Hepatocyte (in vitro differentiated cells): ENCODE measurements at places on chromosomes 12 and 14.

DNA sequence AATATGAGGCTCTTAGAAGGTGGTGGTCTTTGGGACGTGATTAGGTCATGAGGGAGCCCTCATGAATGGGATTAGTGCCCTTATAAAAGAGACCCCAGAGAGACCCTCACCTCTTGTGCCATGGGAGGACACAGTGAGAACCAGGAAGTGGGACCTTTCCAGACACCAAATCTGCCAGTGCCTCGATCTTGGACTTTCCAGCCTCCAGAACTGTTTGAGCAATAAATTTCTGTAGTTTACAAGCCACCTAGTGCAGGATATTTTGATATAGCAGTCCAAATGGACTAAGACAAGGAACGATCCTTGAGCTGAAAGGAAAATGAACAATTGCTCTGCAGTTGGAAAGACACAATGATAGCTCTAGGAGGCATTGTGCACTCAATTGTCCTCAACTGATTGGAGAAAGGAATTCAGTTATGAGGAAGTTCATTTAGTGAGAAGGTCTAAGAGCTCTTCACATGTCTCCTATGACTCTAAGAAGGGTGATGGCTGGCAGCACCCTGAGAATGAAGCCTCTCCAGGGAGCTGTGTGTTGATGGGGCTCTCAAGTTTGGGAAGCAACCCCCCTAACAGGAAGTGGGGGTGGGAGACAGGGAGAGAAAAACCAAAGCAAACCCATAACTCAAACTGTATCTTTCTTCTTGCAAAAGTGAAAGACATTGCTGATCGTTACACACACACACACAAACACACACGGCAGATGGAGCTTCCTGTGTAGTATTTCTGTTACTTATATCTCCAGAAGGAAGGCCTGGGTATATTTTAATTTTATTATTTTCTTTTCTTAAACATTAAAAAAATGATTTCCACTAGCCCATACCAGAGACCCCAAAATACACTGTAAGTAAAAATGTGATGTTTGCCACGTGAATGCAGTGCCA is 21.0 kb downstream of the CHST11 start:
- no peaks in the 10 kb centered on the region for H3K27me3 ChIP-seq
- no peaks in the 10 kb centered on the region for H3K4me1 ChIP-seq
- H3K4me3 ChIP-seq, result no peak overlapping the region
- no peak for DNase-seq
- H3K27ac ChIP-seq, result no peak overlapping the region
- H3K36me3 ChIP-seq, result no peaks in the 10 kb centered on the region

- no peaks in the 10 kb centered on the region for H3K4me1 ChIP-seq
- no peak for DNase-seq
- H3K4me3 ChIP-seq, result no peak overlapping the region
- no peaks in the 10 kb centered on the region for H3K27me3 ChIP-seq
- H3K27ac ChIP-seq, result no peak overlapping the region
- no peaks in the 10 kb centered on the region for H3K36me3 ChIP-seq
These were observed 95.1 kb downstream of the UNC79 start for GRCh38 chr14:93525696-93526451.

GRCh38 chr12:48686615-48687334 is 4.7 kb upstream of the KANSL2 start:
- no peak for DNase-seq
- H3K4me1 ChIP-seq, result no peaks in the 10 kb centered on the region

DNA sequence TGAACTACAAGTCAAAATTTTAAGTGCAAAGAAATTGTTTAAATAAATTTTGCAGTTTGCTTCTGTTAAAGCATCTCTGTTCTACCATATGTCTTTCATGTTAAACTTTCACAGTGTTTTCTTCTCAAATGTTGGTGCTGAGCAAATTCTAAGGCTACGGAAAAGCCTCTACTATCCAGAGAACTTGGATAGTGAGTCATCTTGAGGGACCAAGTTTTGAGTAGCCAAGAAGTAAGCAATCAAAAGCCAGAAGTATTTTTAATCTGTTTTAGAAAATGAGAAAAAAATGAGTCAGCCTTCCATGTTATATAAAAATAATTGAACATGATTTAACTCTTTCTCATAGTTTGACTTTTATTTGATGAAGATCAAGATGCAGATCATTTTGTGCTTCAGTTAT is 3.3 kb downstream of the BRMS1L start:
- no peaks in the 10 kb centered on the region for H3K27me3 ChIP-seq
- H3K36me3 ChIP-seq, result no peaks in the 10 kb centered on the region
- H3K27ac ChIP-seq, result no peak overlapping the region

DNA sequence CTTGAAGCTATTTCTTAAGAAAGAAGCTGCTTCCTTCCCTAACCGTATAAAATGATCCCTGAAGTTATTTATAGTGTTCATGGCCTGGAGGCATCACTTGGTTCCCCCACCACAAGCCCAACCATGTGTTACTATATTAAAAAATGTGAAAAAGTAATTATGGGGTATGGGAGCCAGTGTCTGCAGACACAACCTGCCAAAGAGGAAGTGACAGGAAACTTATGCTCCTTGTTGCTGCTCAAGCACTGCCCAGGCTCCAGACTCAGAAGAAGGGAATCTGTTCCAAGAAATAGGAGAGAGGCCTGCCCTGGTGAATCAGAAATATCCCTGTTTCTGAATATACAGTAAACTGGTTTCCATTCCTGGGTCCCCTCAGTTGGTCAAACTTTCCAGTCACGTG is 217.2 kb upstream of the BMP4 start:
- peaks cover 28% of the 10 kb centered on the region for H3K4me1 ChIP-seq
- no peaks in the 10 kb centered on the region for H3K27me3 ChIP-seq
- peak; percentile 7 for DNase-seq

- H3K4me3 ChIP-seq, result no peak overlapping the region
- DNase-seq, result no peak
- no peaks in the 10 kb centered on the region for H3K4me1 ChIP-seq
- H3K27ac ChIP-seq, result no peak overlapping the region
These were observed 635.7 kb upstream of the FLRT2 start for GRCh38 chr14:84894254-84894653.

- no peaks in the 10 kb centered on the region for H3K36me3 ChIP-seq
- DNase-seq, result no peak
- no peaks in the 10 kb centered on the region for H3K27me3 ChIP-seq
- H3K27ac ChIP-seq, result no peak overlapping the region
- no peaks in the 10 kb centered on the region for H3K4me1 ChIP-seq
These were observed 1161.2 kb upstream of the SEL1L start for GRCh38 chr14:82694820-82695219.

- no peak overlapping the region for H3K27ac ChIP-seq
- no peaks in the 10 kb centered on the region for H3K36me3 ChIP-seq
- H3K4me3 ChIP-seq, result no peak overlapping the region
- no peaks in the 10 kb centered on the region for H3K4me1 ChIP-seq
These were observed 25.1 kb downstream of the STX2 start for GRCh38 chr12:130813949-130814348.

GRCh38 chr12:70551731-70552130 is 85.5 kb downstream of the PTPRB start:
- H3K4me1 ChIP-seq, result no peaks in the 10 kb centered on the region
- H3K27me3 ChIP-seq, result no peaks in the 10 kb centered on the region

- H3K36me3 ChIP-seq, result peaks cover 4% of the 10 kb centered on the region
- no peak overlapping the region for H3K27ac ChIP-seq
- no peak overlapping the region for H3K4me3 ChIP-seq
- no peaks in the 10 kb centered on the region for H3K27me3 ChIP-seq
These were observed 34.9 kb downstream of the PPHLN1 start for GRCh38 chr12:42360747-42361403.

- DNase-seq, result peak; percentile 22
- H3K27me3 ChIP-seq, result no peaks in the 10 kb centered on the region
- no peaks in the 10 kb centered on the region for H3K36me3 ChIP-seq
These were observed 111.9 kb downstream of the LRRK2 start for GRCh38 chr12:40336573-40337199.

GRCh38 chr14:35340616-35341453 is 48.7 kb downstream of the PSMA6 start:
- H3K27me3 ChIP-seq, result no peaks in the 10 kb centered on the region
- DNase-seq, result no peak
- no peak overlapping the region for H3K4me3 ChIP-seq
